Esophagus muscularis mucosa (tissue), 4 donors: ENCODE measurements at places on chromosomes 11 and 22. TPM values are rescaled to one million over a fixed set of nuclear protein-coding genes. Genes with fewer than 3 reads are reported as not detected.

- no peak for DNase-seq
- H3K36me3 ChIP-seq, result no peaks in the 10 kb centered on the region
- no peak overlapping the region for H3K4me3 ChIP-seq
Measured at GRCh38 chr11:130301002-130301401, 13.7 kb downstream of the ZBTB44 start.

GRCh38 chr11:72970557-72971118 lies 156.4 kb downstream of the ATG16L2 start:
- no peak overlapping the region for H3K27ac ChIP-seq
- H3K4me1 ChIP-seq, result no peaks in the 10 kb centered on the region
- no peak for DNase-seq
- no peaks in the 10 kb centered on the region for H3K36me3 ChIP-seq
- no peaks in the 10 kb centered on the region for H3K27me3 ChIP-seq

- no peak overlapping the region for H3K27ac ChIP-seq
- no peaks in the 10 kb centered on the region for H3K4me1 ChIP-seq
- DNase-seq, result no peak
- H3K27me3 ChIP-seq, result no peaks in the 10 kb centered on the region
Measured at GRCh38 chr11:119643876-119644225, 85.1 kb downstream of the NECTIN1 start.

GRCh38 chr11:71484248-71485062 lies 31.5 kb downstream of the NADSYN1 start:
- peaks cover 73% of the 10 kb centered on the region for H3K36me3 ChIP-seq
- H3K4me3 ChIP-seq, result no peak overlapping the region
- H3K27ac ChIP-seq, result no peak overlapping the region

DNA sequence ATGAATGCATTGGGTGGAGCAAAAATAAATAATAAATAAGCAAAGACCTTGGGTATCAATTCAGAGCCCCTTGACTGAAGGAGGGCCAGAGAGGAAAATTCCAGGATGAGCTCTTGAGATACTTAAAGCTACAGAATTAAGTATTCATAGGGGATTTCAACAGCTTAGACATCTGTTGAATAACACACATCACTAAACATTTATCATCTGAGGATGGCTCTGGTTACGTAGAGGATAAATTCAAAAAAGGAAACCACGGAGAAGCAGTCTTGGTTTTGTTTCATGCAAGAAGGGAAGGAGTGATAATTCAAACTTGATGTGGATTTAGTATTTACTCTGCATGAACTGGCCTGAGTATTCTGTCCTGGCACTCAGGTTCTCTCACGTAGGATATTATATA lies 29.8 kb downstream of the ARHGAP42 start:
- H3K27me3 ChIP-seq, result no peaks in the 10 kb centered on the region
- H3K27ac ChIP-seq, result no peak overlapping the region
- H3K4me3 ChIP-seq, result no peak overlapping the region
- H3K36me3 ChIP-seq, result no peaks in the 10 kb centered on the region
- peaks cover 19% of the 10 kb centered on the region for H3K4me1 ChIP-seq

DNA sequence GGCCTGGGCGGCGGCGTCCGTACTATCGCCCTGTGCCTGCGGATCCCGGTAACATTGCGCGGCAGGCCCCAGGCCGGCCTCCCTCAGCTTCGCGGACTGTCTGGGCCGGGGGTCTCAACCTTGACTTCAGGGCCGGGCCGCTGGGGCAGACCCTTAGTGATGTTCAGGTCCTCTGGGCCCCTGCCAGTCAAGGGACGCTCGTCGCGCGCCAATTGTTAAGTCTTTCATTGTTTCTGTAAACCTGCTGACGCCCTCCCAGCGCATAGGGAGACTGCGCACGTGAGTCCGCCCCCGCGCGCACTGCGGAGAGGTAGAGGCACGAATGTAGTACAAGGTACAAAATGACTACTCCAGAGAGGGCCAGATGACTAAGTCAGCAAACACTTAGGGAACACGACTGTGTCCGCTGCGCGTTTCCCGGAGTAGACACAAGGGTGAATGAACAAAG lies 451 bp upstream of the HDHD5 start:
- no peaks in the 10 kb centered on the region for H3K36me3 ChIP-seq
- no peaks in the 10 kb centered on the region for H3K27me3 ChIP-seq
- H3K4me3 ChIP-seq, result peak overlapping the region; percentile 71
- H3K4me1 ChIP-seq, result peaks cover 30% of the 10 kb centered on the region
- peak overlapping the region; percentile 89 for H3K27ac ChIP-seq

FIBIN gene
- 82.8 TPM for total RNA-seq

HBB gene
- total RNA-seq, result 2,785 TPM

LRFN4 gene
- 9.3 TPM for total RNA-seq

FAM111B gene
- total RNA-seq, result 0.46 TPM

NXPE2 gene
- total RNA-seq, result not detected

PLAAT4 gene
- total RNA-seq, result 13.9 TPM
